T-helper 22 cell (primary cell): ENCODE measurements at places on chromosomes 2 and 18.

DNA sequence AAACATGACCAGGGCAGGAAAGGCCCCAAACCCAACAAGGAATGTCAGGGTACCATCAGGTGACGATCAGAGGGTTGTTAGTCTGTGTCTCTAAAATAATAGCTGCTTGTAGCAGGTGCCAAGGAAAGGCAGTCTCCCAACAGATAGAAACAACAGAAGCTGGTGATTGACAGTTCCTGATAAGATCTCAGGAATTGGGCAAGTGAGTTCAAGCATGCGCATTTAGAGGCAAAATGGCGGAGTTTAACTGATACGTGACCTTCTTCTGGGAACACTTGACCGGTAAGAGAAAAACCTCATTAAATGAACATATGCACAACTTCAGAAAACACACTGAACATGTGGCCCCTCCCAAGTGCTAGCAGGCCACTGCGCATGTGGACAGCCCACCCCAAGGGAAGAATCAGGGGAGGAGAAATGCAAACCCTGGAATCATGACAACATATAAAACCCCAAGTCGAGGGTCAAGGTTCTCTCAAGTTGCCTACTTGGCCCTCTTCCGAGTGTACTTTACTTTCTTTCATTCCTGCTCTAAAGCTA, 664.9 kb downstream of the KCNJ3 start:
- DNase-seq = no peak

GRCh38 chr2:109335631-109336176, 206.7 kb downstream of the SH3RF3 start:
- no peak for DNase-seq

DNA sequence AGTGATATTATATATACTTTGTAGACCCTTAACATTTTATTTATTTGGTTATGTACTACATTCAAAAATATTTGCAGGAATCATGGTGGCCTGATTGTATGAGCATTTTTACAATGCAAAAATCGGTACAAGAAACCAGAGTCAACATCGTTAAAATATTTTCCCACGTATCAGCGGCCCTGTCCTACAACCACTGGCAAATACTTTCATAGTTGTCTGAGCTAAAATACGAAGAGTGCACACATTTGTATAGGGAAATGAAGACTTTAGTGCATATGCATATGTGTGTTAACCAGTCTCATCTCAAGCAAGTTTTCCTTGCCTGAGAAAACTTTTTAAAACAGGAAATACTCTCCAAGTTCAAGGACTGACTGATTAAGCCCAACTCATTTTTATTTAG, 35.9 kb downstream of the CCDC102B start:
- DNase-seq = no peak

DNA sequence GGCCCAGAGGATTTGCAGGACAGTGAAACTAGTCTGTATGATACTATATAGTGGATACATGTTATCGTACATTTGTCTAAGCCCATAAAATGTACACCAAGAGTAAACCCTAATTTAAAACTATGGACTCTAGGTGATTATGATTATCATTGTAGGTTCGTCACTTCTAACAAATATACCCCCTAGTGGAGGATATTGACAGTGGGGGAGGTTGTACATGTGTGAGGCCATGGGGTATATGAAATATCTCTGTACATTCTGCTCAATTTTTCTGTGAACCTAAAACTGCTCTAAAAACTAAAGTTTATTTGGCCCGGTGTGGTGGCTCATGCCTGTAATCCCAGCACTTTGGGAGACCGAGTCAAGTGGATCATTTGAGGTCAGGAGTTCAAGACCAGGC, 81.2 kb upstream of the CAB39 start:
- no peak for DNase-seq

GRCh38 chr2:219636941-219637841, 9.8 kb downstream of the SLC4A3 start:
- no peak for DNase-seq

DNA sequence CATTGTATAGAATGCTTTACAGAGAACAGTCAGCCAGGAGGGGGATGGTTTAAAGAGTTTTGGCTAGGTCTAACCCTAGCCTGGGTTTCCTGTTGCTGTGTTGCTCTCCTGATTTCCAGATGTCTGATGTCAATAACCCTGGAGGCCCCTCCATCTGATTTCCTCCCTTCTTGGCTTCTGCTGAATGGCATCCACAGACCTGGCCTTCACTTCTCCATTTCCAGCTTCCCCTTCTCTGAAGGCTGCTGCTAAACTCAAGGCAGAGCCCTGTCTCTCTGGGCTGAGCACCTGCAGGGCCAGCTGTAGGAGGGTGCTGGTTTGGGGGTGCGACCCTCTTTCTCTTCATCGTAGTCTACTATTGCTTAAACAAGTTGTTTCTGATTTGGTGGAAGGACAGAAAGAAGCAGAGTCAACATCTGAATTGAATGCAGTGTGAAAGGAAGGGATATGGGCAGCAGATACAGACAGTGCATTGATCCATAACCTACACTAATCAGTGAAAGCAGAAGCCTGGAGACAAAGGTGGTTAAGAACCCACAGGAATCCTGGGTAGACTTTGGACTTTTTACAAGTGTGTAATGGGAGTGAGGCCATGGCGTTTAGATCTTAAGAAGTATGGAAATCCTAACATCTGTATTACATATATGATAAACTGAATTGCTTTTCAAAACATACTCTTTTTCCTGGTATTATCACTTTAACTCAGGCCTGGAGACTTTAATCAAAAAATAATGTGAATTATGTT, 153.6 kb downstream of the HRH4 start:
- no peak for DNase-seq

GRCh38 chr2:2000018-2000723, 255.9 kb upstream of the PXDN start:
- DNase-seq = no peak

DNA sequence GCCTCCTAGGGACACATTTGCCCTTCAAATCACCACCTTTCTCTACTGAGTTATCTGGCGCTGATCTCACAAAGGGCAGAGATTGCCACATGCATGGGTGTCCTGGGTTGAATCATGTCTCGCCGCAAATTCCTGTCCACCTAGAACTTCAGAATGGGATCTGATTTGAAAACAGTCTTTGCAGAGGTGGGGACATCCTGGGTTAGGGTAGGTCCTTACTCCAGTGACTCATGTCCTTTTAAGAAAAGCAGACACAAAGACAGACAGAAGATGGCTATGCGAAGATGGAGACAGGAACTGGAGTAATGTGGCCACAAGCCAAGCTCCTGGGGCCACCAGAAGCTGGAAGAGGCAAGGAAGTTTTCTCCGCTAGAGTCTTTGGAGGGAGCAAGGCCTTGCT, 197.4 kb upstream of the SMIM21 start:
- DNase-seq = no peak

- DNase-seq = no peak
Measured at GRCh38 chr2:176189681-176190641, 1.5 kb downstream of the HOXD1 start.

DNA sequence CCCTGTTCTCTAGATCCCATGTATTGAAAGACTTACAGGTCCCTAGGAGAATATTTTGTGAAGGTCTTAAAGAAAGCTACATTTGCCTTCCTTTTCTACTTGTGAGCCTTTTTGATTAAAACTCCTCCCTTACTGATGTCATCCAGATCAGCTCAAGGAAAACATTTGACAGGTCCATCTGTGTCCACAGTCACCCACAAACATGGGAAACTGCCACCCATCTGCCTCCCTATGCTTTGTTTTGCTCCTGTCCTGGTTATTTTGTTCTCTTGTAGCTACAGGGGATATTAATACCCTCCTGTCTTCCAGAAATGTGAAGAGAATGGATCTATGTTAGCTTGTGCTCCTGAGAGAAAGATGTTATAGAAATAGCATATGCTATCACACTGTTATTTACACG, 203.6 kb upstream of the GALNT5 start:
- DNase-seq = no peak

- no peak for DNase-seq
Measured at GRCh38 chr2:199019898-199020507, 437.7 kb downstream of the SATB2 start.

DNA sequence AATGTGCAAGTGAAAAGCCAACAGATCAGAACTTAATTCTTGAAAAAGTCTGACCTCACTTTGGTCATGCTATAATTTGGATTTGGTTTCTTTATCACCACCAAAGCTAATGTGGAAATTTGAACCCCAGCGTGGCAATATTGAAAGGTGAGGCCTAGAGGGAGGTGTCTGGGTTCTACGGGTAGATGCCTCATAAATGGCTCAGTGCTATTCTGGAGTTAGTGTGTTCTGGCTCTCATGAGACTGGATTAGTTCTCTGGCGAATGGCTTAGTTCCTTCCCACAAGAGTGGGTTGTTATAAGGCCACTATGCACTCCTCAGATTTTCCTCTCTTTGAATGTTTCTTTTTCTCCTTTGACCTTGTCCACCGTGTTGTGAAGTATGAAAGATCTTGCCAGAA, 22.3 kb downstream of the ORC4 start:
- no peak for DNase-seq

DNA sequence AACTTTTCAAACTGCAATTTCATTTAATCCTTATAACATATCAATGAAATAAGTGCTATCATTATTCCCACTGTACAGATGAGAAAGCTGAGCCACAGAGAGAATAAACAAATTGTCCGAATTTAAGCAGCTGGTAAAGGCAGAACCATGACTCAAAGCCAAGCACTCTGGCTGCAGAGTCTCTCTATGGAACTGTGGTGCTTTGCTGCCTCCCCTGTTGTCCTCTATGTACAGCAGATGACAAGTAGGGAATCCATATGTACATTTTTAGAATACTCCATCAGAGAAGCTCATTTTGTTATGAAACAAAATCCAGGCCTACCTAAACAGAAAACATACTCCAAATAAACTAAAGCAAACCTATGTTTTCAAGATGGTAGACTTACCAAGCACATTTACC, 45.1 kb downstream of the FARSB start:
- DNase-seq = no peak

DNA sequence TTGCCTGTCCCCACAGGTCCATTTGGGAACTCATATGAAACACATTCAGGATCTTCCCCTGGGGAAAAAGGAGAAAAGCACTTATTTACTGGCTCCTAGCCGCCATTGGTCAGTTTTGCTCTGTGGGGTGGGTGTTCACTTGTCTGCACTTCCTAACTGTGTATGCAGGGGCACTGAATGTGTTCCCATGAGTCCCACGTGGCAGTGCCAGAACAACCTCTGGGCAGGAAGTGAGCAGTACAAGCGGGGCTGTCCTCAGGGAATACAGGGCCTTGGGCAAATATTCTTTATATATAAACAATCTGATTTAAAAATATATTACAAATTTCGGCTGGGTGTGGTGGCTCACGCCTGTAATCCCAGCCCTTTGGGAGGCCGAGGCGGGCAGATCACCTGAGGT, 21.8 kb upstream of the CTIF start:
- DNase-seq = no peak

DNA sequence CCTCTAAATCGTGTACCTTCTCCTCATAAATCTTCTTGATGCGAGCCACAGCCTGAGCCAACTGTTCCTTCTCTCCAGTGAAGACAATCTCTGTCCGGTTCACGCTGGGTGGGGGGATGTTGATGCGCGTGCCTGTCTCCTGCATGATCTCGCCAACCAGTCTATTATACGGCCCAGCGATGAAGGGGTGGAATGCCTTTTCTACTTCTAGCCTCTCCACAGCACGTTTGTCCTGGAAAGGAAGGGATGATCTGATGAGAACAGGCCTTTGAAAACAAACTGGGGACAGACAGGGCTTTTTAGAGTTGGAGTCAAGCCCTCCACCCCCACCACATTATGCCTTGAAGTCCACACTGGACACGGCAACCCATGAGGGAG, 59.3 kb downstream of the HDLBP start:
- DNase-seq = no peak

DNA sequence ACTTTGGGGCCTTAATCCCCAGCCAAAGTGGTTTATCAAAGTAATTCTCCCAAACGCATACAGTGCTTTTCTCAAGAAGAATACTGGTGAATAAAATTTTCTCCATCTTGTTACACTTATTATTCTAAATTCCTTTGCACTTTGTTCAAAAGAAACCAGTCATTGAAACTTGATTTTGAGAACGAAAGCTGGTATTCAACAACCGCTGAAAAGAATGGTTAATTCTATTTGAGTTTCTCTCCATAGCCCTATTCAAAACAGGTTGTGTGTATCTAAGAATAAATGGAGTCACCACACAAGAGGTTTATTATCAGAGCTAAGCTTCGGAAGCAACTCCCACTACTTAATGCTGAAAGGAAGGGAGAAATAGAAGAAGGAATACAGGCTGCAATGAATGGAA, 117.7 kb downstream of the C1D start:
- DNase-seq = no peak

DNA sequence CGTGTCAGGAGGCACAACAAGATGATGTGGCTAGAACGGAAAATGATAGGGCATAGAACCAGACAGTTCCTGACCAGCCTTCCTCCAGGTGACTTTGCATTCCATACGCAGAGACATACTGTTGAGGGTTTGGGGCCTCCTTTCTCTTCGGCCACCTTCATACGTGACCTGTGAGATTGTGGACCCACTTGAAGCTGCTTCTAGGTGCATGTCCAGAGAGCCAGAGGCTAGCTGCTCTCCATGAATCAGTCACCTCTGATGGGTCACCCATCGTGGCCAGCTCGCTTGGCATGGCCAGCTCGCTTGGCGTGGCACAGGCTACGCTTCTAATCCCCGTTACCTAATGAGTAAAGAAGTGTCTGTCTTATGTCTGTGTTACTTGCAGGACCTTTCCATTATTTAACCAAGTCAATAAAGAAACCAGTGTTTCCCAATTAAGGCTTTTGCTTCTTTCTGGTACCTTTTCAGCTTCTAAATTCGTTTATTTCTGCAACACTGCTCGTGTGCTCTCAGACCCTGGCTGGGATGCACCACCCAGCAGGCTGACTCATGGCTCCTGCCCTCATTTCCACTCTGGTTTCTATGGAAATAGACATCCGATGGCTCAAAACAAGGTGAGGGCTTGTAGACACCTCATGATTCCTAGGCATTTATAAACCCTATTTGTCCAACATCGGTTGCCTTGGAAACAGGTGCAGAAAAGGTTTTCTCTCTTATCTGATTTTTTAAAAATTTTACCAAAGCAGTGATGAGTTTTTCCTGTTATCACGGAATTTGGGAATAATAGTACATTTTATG, 86.7 kb upstream of the B3GNT7 start:
- no peak for DNase-seq

DNA sequence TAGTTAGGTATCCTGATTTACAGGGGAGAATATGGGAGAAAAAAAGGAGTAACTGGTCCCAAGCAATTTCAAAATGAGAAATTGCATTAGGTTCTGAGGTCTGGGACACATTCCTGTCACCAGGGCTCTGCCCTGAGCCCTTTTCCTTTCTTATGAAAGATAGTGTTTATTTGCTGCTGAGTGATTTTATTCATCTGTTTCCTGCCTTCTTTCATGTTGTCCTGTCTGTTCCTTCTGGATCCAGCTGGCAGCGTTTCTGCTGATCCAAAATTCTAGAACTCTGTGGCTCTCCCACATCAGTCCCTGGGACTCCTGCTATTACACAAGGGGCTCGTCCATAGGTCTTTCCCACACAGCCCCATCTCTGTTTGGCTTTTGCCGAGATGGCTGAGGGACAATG, 519.1 kb upstream of the SALL3 start:
- no peak for DNase-seq

GRCh38 chr2:38215993-38216392, 140.0 kb upstream of the CYP1B1 start:
- no peak for DNase-seq
